ENCODE measurements at places on chromosomes 7 and 10. TPM values are rescaled to one million over a fixed set of nuclear protein-coding genes. Genes with fewer than 3 reads are reported as not detected.

ZNF365 gene
- total RNA-seq, result 0.33 TPM

EPHA1 gene
- 0.07 TPM for total RNA-seq

ZNF853 gene
- 0.07 TPM for total RNA-seq

SYT15B gene
- not detected for total RNA-seq

AKR1D1 gene
- not detected for total RNA-seq

CLDN3 gene
- total RNA-seq, result 1.2 TPM

ADAM12 gene
- 0.20 TPM for total RNA-seq

ERVW-1 gene
- total RNA-seq, result not detected

AKR1C2 gene
- 0.89 TPM for total RNA-seq

HSPA12A gene
- total RNA-seq, result 0.05 TPM

TACR2 gene
- 0.49 TPM for total RNA-seq

NXPH1 gene
- total RNA-seq, result not detected

DENND2A gene
- total RNA-seq, result 0.15 TPM

SPDYE5 gene
- total RNA-seq, result not detected

Data from mammary microvascular endothelial cell (primary cell).